NCI-H1048 (cell line): ENCODE measurements at places on chromosomes 16 and 17.

- no peak for DNase-seq
These were observed 15.7 kb upstream of the GPR139 start for GRCh38 chr16:20089246-20089965.

- DNase-seq: no peak
These were observed 5.8 kb downstream of the ITPRIPL2 start for GRCh38 chr16:19119564-19119963.

- no peak for DNase-seq
These were observed 110.6 kb downstream of the METRNL start for GRCh38 chr17:83190004-83190385.

DNA sequence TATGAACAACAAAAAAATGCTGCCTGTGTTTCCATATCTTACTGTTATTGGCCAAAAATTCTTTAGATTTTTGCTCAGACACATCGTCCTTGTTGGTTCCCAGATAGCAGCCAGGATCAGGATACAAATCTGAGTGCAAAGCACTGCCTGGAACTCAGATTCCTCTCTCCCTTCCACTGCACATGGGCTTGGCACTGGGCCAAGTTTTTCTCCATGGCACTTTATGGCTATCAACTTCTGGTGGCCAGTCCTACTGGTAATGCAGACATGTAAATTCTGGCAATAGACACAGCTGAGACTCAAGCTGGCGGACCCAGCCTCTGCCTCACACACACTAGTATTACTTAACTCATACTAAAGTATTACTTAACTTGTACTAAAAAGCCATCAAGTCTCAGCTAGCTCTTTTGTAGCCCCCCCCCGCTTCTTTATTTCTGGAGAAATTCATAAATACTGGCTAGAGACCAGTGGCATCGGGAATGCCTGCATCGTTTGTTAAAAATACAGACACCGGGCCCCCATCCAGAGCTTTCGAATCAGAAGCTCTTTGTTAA lies 181.2 kb upstream of the COX10 start:
- DNase-seq: no peak

DNA sequence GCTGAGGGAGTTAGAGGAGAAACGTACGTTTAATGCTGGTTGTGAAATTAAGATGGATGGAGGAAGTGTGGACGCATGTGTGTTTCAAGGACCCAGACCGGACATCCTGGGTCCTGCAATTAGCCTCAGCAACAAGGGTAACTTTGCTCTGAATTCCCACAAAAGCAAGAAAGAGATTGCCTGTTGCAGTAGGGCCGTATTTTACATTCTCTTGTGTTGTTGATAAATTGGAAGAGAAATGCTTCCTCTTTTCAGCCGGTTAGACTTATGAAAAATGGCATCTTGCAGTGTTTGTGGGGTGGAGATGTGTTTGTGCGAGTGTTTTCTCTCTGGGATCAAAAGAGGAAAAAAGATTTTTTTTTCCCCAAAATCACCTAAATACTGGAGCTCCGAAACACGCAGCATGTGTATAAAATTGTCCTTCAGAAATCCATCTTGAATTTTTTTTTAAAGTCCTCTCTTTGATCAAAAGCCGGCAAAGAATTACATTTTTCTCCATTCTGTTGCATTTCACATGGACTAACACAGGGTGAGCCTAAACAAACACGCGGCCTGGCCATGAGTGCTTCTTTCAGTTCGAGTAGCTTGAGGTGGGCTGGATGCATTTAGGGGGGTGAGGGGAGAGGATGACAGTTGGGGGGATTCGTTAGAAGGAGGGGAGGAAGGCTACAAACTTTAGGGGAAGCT lies 251.6 kb downstream of the C16orf95 start:
- no peak for DNase-seq
